ENCODE measurements at places on chromosomes 7 and 10.

DNA sequence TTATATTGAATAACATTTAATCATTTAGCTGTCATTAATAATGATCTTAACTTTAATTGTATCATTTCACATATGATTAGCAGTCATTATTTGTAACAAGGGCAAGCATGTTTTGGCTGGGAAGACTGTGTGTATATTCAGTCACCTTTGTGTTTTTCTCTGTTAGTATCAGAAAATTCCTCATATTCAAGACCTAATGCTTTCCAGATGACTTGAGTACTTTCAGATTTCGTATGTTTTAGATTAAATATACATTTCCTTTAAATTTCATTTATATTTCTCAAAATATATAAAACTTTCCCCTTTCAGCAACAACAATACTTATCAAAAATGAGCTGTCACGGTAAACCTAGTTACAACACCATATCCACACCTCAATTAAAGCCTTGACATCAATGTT is 6.3 kb upstream of the CACNA2D1 start:
- no peak for DNase-seq

DNA sequence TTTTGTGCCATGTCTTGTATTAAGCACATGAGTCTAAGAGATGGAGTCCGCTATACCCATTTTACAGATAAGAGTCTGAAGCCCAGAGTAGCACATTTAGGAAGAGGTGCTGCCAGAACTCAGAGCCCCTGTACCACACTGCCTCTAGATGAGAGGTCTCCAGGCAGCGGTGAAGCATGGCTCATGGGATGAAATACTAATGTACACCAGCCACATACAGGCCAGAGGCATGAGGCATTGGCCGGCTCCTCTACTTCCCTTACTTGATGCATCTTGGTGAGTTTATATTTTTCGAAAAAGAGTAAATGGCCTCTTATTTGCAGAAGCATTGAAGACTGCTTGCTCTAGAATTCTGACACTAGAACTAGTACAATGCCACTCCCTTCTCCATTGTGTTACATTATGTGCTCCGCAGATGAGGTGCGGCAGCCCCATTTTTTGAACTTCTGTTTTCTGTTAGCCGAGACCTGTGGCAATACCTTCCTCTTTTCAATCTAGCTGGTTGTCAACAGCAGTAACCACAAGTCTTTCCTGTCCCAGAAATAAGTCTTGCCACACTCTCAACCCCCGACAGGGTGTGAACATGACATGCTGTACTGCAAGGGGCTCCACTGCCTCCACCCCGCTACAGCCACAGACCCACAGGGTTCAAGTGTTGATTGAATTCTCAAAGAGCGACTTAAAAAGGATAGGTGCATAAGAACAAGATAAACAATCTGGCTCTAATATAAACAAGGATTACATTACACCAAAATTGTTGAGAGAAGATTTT is 145.3 kb downstream of the CELF2 start:
- DNase-seq: no peak

DNA sequence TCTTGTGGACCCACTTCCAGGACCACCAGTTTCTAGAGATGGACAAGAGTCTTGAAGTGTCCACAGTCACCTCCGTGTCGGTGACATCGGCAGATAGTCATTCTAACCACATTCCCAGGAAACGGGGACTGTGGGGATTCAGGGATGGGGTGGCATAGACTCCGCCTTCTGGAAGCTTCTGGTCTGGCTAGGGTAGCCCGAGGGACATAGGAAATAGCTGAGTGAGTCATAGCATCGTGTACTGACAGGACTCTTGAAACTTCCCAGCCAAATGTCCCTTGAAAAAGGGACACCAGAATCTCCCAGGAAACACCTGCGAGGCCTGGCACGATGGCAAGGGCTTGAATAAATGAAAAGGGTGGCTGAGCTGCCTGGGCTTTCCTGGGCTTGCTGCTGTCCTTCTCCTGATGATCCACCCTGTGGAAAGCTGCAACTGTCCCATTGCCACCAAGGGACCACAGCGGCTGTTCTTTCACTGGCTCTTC is 84.1 kb upstream of the LRRC4 start:
- DNase-seq: no peak

DNA sequence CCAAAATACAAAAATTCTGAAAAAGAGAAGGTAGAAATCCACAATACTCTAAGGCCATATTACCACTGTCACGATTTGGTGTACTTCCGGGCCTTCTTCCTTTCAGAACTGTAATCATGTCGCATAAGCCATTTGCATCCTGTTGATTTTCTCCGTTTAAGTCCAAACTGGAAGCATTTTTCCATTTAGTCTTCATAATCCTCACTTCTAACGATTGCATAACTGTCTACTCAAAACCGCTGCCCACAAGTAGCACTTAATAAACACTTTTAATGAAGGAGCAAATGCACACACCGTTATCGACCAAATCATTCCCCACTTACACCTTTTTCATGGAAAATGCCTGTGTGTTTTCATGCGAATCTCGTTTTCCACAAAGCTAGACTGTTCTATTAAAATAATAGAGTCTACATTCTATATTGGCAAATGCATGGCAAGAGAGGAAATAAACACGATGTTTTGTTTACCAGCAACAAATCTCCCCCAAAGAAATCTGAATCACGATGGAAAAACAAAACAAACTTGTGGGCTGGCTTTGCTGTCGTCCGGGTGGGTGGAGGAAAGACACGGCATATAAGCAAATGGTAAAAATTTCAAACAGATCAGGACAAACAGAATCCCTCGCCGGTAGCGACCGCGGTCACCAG is 1.0 kb downstream of the ATE1 start:
- DNase-seq: no peak

- DNase-seq: no peak
These were observed 41.0 kb downstream of the TSPAN15 start for GRCh38 chr10:69492091-69492745.

- DNase-seq: no peak
These were observed 50.8 kb upstream of the FRMD4A start for GRCh38 chr10:14381475-14381874.

- no peak for DNase-seq
These were observed 9.4 kb upstream of the CRTAC1 start for GRCh38 chr10:98039690-98040381.

DNA sequence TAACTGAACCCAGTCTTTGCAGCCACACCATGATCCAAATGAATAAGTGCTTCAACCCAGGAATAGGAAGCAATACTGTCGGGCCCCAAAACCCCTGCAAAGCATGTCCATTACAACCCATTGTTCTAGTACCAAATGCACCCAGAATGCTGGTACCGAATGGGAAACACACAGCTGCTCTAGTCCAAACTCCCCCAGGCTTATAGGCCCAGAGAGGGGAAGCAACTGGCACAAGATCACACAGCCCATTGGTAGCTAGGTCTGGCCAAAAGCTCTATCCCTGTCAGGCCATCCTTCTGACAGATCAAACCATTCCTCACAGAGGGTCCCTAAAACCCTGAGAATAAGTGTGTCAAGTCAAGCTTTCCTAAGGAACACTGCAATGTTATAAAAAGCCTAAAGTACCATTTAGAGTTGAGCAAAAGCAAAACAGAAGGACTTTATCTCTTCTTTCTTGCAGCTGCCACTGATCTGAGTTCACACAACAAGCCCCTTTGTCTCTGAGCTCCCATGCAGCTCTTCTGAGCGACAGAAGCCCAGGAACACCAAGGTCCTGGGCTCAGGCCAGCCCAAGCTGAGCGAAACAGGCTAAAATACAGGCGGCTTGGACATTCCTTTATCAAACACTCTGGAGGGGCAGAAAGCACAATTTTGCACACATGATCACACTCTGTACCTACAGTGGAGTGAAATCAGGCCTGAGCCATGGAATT is 116.7 kb downstream of the SGMS1 start:
- DNase-seq: no peak

DNA sequence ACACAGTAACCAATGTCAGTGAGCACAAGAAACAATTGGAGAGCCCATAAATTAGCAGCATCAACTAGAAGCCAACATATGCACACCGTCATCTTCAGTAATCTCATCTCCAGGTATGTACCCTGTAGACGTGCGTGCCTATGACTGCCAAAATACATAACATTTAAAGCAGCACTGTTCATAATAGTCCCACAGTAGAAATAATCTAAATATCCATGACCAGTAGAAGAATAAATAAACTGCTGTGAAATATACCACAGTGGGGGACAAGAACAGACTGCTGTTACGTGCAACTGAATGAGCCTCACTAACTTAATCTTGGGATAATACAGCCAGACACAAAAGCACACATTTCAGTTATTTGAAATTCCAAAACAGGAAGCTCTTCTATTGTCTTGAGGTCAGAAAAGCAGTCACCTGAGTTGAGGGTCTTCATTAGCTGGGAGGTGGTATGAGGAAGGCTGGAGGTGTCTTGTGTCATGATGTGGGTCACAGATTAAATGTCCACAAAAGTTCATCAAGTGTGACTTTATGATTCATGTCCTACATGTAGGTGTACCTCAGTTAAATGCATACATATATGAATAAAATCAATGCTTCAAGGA is 454.2 kb upstream of the AKR1E2 start:
- DNase-seq: no peak

DNA sequence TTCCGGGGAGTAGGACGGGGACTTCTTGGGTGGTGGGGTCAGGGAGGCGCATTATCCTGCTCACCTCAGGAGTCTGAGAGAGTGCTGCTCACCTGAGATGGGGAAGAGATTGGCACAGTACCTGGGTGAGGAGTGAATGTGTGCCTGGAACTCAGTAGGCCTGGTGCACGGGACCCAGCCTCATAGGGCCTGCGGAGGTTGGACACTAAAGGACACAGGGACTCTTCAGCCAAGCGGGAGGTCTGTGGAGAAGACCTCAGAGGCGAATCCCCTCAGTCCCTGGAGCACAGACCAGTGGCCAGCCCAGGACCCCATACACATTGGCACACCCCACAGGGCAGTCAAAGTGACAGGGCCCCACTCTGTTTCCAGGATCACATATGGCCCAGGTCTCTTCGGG is 73.2 kb downstream of the OAT start:
- no peak for DNase-seq

GRCh38 chr7:26326211-26326610 is 34.5 kb downstream of the SNX10 start:
- no peak for DNase-seq

DNA sequence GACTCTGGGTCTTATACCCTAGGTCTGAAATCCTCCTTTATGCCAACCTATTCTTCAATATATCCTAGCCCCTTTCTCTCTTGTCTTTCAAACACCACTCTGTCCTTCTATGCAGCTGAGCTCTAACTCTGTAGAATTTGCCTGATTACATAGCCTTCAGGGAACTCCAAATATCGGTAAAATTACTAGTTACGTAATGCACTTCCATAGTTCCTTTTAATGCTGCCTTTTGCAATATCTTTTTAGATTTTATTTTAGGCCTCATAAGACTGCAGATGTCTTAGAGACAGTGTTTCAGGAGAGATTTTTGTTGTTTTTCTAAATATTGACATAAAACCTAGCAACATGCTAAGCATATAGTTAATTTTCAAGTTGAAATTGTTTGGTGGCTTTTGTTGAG is 924.8 kb downstream of the CNTNAP2 start:
- DNase-seq: no peak

GRCh38 chr7:80264769-80265495 is 130.3 kb downstream of the GNAI1 start:
- DNase-seq: no peak

- no peak for DNase-seq
These were observed 1.5 kb upstream of the MYL10 start for GRCh38 chr7:101630591-101630990.

- no peak for DNase-seq
These were observed 443.4 kb upstream of the ANKRD30A start for GRCh38 chr10:36681751-36682632.

DNA sequence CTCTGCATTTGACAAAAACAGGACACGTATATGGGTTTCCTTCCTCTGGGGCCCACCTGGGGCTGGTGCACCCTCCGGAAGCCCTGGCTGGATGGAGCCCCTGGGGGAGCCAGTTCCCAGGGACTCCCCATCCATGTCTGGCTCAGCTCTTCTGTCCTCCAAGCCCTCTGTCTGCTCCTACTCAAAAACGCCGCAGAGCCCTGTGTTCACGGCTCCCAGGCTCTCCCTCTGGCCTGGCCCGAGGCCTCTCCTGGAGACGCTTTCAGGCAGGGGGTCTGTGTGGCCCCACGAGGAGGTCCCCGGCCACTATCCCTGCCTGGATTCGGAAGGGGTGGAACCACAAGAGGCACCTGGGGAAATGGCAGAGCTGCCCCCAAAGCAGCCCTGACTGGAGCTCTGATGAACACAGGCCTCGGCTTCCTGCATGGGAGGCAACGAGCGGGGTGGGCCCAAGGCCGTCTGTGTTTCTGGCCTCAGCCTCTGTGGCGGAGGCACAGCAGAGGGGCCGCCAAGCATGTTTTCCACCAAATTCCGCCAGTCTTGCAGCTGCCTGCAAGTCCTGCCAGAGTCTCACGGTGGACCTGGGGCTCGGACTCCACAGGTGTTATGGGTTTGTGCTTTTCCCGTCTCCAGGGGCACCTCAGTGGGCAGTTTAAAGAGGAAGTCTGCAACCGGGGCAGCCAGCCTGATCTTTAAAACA is 22.6 kb upstream of the INPP5A start:
- DNase-seq: no peak

- DNase-seq: no peak
These were observed 4.7 kb upstream of the JAKMIP3 start for GRCh38 chr10:132061030-132061429.

DNA sequence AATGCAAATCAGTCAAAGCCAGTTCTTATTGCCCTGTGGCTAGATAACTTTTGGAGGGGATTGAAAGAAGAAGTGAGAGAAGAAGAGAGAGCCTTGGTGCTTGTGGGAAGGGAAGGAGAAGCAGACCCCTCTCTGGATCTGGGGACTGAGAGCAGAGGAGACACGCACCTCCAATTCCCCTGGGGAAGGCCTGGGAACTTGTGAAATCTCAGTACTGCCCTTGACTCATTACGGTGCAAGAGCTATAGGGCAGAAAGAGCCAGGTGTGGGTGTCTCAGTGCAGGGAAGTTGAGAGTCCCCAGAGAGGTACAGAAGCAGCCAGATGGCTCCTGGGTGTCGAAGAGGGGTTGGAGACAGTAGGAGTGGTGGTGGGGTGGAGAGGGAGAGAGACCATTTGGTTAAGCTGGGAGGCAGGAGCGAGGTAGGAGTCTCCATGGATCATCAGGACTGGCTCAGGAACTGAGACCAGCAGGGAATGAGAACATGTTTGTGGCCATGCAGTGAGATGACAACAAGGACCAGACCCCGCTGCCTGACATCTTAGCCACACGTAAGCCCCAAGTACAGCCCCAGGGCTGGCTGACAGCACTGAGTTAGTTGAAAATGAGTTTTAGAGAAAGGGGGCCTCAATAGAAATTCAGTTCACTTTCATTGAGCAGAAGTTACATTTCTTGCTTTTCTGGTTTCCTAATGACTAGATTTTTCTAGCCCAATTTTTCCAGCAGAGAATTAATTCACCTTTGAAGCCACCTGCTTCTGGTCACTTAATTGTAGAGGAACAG is 238.2 kb downstream of the BUB3 start:
- DNase-seq: no peak

DNA sequence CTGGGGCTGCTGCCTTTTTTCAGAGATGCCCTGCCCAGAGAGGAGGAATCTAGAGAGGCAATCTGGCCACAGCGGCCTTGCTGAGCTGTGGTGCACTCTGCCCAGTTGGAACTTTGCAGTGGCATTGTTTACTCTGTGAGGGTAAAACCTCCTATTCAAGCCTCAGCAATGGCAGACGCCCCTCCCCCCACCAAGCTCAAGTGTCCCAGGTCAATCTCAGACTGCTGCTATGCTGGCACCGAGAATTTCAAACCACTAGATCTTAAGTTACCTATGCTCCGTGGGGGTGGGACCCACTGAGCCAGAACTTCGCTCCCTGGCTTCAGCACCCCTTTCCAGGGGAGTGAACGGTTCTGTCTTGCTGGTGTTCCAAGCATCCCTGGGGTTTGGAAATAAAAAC is 77.2 kb downstream of the EXOC4 start:
- no peak for DNase-seq
